ENCODE measurements at places on chromosomes 4 and X. TPM values are rescaled to one million over a fixed set of nuclear protein-coding genes. Genes with fewer than 3 reads are reported as not detected.

The EREG gene
- 10.2 TPM for total RNA-seq

The LEF1 gene
- 0.08 TPM for total RNA-seq

The PRKG2 gene
- 0.37 TPM for total RNA-seq

The NPY5R gene
- not detected for total RNA-seq

The TENT5D gene
- total RNA-seq = not detected

The GLOD5 gene
- not detected for total RNA-seq

The TBC1D9 gene
- total RNA-seq = 6.2 TPM

The JCHAIN gene
- 0.20 TPM for total RNA-seq

The CC2D2A gene
- total RNA-seq = 11.6 TPM

The ARHGEF6 gene
- total RNA-seq = 0.25 TPM

The HSFX3 gene
- total RNA-seq = not detected

The PASD1 gene
- not detected for total RNA-seq

The G3BP2 gene
- total RNA-seq = 78.2 TPM

The EFHC2 gene
- 0.38 TPM for total RNA-seq

The ESX1 gene
- not detected for total RNA-seq

The ASB11 gene
- total RNA-seq = not detected

The RAB41 gene
- not detected for total RNA-seq

The SHOX gene
- not detected for total RNA-seq

The GPC4 gene
- total RNA-seq = 0.02 TPM

The NXF2B gene
- not detected for total RNA-seq

The AGTR2 gene
- total RNA-seq = not detected

The LIMCH1 gene
- 50.7 TPM for total RNA-seq

The TMPRSS11F gene
- not detected for total RNA-seq

The REPS2 gene
- total RNA-seq = 1.5 TPM

The BTC gene
- total RNA-seq = 1.1 TPM

The ZNF185 gene
- 7.5 TPM for total RNA-seq

The MAP7D2 gene
- 6.6 TPM for total RNA-seq

The TNMD gene
- not detected for total RNA-seq

The CXXC4 gene
- total RNA-seq = not detected

The GASK1B gene
- total RNA-seq = 0.30 TPM

The DACH2 gene
- not detected for total RNA-seq

The RASL11B gene
- total RNA-seq = 0.08 TPM

The IGBP1 gene
- 64.0 TPM for total RNA-seq

The ACTRT1 gene
- total RNA-seq = not detected

The DAPP1 gene
- not detected for total RNA-seq

Measured in A549 treated with Hydrocortisone at 1 μM for 4 hours (cell line).